ENCODE measurements at places on chromosomes 6 and 20.

GRCh38 chr6:110590821-110591351, 114.5 kb upstream of the SLC22A16 start:
- no peak for DNase-seq

DNA sequence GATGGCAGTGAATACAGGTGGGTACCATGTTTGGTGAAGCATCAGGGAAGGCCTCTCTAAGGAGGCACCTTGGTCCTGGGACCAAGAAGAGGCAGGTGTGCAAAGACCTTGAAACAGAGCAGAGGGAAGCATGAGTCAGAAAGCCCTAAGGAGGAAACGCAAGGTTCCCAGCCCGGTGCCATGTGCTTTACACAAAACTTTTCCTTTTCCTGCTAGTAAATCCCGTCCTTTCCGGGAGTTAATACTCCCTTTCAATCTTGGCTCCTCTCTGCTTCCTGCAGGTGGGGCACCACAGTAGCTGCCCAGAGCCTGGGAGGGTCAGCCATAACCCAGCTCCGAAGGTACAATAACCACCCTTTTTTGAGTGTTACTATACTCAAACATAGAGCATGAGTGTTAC, 19.4 kb upstream of the SLC23A2 start:
- no peak for DNase-seq

DNA sequence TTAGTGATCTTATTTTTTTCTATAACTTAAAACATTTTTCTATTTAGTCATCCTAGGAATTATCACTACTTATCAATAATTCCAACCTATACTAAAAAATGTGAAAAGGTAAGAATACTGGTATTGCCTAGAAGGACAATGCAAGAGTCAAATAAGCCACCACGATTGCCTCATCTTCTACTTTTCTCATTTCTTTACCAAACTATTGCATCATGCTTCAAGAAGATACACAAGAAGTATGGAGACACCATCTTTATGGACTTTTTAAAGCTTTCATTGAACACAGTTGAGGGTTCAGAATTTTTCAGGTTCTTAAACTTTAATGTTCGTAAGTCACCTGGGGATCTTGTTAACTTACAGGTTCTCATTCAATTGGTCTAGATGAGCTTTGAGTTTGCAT, 25.9 kb downstream of the ELOVL2 start:
- no peak for DNase-seq

DNA sequence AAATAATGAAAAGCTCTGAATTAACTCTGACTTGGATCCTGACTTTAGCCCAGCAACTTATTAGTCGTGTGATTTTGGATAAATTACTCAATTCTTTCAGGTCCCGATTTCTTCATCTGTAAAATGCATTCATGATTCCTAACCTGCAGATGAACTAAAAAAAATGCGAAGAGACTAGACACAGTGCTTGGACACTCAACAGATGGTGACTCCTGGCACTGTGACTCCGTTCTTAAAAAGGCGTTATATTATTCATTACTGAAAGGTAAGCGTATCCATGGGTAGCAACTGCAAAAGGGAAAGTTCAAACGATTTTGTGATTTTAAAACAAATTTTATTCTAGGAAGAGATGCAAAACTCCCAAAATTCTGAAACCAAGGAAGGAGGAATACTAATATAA, 226.3 kb downstream of the KIF16B start:
- no peak for DNase-seq

GRCh38 chr20:57600320-57601210, 19.7 kb downstream of the ZBP1 start:
- DNase-seq, result no peak

GRCh38 chr6:63610944-63611343, 24.7 kb upstream of the PHF3 start:
- no peak for DNase-seq

- no peak for DNase-seq
Measured at GRCh38 chr6:26197636-26197932, 110.4 kb downstream of the HFE start.

DNA sequence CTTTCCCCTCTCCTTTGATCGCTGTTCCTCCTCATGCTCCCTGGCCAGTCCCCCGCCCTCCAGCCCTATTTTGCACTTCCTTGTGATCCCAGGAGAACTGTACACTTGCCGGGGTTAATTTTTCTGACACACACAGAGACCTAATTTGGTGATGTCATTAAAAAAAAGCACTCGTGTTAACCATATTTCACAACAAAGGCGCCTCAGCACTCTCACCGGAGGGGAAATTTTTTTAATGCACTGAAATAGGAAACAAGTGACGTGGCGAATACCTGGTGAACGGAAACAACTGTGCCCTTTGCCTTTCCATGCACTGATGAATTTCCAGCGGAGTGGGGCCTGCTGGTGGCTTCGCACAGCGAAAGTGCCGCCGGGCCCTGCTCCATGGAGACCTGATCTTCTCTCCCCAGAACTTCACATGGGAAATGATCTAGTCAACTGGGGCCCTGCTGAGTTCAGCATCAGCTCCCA, 53.9 kb upstream of the TAGAP start:
- DNase-seq, result no peak

DNA sequence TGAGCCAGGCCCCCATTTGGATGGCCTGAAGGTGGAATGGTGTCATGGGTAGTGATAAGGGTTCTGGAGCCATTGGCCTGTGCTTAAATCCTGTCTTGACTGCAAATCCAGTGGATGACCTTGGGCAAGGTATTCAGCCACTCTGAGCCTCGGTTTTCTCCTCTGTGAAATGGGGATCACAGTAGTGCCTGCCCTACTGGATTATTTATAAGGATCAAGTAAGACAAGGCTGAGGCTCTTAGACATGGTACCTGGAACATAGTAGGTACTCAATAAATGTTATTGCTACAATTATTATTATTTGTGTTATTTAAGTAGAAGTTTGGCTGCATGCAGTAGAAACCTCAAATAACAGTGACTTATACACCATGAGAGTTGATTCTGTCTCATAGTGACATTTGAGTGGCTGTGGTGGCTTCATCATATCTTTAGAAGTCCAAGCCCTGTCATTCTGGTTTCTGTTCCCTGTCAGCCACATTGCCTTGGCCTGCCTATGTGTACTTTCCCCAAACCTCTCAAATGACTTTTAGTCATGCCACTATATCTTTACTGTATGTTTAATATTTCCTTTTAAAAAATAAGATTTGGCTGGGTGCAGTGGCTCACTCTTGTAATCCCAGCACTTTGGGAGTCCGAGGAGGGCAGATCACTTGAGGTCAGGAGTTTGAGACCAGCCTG, 37.6 kb upstream of the CHMP4B start:
- DNase-seq, result no peak

DNA sequence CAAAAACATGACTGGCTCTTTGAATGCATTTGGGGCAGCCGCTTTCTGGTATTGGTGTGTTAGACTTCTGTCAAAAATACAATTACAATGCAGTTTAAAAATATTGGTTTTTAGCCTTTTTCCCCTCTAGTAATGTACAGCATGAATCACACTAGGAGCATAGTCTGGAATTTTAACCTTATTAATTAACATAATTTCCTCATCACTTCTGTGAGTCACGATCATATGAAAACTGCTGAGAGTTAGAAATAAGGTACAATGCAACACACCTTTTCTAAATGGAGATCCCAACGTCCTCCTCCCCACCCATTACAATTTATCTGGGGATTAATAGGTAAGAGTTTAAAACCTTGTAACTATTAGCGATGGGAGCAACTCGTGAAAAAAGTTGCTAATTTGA, 297.1 kb upstream of the RIMS1 start:
- DNase-seq, result no peak

DNA sequence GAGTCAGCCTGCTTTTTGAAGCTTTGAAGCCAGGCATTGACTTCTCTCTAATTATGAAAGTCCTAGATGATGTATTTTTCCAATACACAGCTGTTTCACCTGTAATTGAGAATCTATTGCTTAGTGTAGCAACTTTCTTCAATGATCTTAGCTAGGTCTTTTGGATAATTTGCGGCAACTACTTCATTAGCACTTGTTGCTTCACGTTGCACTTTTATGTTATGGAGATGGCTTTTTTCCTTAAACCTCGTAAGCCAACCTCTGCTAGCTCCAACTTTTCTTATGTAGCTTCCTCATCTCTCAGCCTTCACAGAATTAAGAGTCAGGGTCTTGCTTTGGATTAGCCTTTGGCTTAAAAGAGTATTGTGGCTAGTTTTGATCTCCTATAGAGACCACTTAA, 44.8 kb downstream of the PHIP start:
- no peak for DNase-seq

- DNase-seq, result no peak
Measured at GRCh38 chr6:30043744-30044143, 17.3 kb upstream of the POLR1H start.

DNA sequence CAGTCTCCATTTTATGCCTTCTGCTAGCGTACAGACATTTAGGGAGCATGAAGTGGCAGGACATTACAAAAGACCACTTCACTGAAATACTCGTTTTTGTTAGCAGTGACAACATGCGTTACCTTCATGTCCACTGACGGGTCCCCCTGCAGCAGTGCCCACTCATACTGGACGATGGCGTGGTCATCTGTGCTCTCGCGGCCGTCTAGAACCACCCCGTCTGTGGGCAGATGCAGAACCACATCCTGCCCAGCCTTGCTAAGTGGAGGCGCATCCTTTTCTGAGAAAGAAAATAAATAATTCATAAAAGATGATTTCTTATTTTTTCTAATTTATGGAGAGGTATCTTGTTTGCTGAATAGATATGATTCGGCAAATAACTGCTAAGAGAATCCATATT, 11.3 kb downstream of the LRP11 start:
- DNase-seq, result no peak

GRCh38 chr6:19135706-19136105, 701.5 kb upstream of the ID4 start:
- no peak for DNase-seq

DNA sequence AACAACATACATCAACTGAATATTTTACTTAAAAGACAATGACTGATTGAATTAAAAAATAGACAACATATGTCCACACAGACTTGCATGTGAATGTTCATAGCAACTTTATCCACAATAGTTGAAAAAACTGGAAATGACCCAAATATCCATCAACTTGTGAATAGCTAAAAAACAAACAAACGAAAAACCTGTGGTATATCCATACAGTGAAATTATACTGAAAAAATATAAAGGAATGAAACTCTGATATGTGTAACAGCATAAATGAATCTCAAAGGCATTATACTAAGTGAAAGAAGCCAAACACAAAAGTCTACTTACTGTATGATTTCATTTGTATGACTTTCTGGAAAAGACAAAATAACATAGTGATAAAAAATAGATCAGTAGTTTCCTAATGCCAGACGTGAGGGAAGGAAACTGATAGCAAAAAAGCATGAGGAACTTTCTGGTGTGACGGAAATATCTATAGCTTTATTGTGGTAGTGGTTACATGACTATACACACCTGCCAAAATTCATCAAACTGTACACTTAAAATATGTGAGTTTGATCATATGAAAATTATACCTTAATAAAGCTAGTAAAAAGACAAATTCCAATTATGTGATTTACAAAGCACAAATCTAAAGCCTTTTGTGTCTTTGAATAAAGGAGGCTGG, 123.2 kb downstream of the BACH2 start:
- no peak for DNase-seq

GRCh38 chr6:109304284-109305015, 77.8 kb downstream of the CD164 start:
- DNase-seq, result no peak

DNA sequence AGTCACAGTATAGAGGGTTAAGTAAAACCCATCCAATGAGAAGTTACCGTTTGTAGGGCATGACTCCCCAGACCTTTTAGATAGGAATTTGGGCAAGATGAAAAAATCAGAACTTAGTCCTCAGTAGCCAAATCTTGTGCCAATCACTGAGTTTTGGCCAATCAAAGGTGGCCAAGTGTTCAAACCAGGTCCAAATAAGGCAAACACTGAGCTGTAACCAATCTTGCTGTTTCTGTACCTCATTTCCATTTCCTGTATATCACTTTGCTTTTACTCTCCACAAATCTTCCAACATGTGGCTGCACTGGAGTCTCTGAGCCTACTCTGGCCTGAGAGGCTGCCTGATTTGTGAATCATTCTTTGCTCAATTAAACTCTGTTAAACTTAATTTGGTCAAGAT, 81.8 kb upstream of the GPR6 start:
- no peak for DNase-seq

- no peak for DNase-seq
Measured at GRCh38 chr6:101770116-101770515, 376.6 kb downstream of the GRIK2 start.

GRCh38 chr6:65289491-65289890, 417.5 kb downstream of the EYS start:
- no peak for DNase-seq

DNA sequence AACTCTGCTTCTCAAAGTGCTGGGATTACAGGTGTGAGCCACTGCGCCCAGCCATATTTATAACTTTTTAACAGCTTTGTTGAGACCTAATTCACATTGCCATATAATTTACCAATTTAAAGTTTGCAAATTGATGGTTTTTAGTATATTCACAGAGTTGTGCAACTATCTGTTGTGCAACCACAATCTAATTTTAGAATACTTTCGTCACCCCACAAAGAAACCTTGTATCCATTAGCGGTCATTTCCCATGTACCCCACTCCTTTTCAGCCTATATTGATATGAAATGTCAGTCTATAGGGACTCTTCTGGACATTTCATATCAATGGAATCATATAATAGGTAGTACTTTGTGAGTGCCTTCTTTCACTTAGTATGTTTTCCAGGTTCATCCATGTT, 55.8 kb downstream of the FOXO3 start:
- DNase-seq, result no peak

- no peak for DNase-seq
Measured at GRCh38 chr20:35215066-35215956, 11.2 kb upstream of the MMP24 start.

- no peak for DNase-seq
Measured at GRCh38 chr20:59051666-59052185, 9.1 kb upstream of the PRELID3B start.

- DNase-seq, result no peak
Measured at GRCh38 chr6:32472781-32473375, 33.2 kb downstream of the HLA-DRA start.

DNA sequence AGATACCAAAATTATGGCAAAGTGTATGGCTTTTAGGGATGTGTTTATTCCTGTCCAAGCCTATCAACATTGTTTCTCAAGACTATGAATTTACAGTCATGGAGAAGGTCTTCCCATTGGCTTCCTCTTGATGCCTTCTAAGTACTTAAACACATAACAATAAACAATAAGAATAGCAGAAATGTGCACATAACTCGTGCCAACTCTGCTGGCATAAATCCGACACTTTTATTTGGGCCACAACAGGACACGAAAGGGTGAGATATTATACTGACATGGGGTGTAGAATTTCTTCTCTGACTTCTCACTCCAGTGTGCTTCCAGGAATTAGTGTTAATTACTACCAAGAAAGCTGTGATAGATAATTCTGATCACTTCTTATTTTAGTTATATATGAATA, 695.9 kb upstream of the SLC35B3 start:
- no peak for DNase-seq

DNA sequence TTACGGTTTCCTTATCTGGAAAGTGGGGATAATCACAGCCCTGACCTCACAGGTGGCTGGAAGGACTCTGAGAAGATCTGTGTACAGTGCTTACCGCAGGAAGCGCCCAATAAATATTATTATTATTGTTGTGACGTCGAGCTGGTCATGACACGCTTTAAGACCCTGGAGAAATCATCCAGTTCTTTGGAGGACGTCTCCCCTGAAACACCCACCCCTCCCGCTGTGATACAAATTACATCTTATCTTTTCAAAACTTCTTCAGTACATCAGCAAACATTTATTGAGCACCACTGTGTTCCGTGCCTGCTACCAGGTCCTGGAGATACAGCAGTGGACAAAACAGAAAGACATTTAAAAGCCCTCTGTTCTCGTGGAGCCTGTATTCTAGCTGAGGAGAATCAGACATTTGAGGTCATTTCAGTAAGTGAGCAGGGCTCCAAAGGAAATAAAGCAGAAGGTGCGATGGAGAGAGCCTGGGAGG, 118.7 kb downstream of the CEBPB start:
- DNase-seq, result no peak

Measured in amygdala (tissue), 56 donors.